ENCODE measurements at places on chromosomes 3 and 15.

GRCh38 chr3:70856414-70857162, 544.1 kb upstream of the MDFIC2 start:
- no peak for DNase-seq

- DNase-seq: no peak
These were observed 133.6 kb downstream of the P2RY1 start for GRCh38 chr3:152968388-152969024.

DNA sequence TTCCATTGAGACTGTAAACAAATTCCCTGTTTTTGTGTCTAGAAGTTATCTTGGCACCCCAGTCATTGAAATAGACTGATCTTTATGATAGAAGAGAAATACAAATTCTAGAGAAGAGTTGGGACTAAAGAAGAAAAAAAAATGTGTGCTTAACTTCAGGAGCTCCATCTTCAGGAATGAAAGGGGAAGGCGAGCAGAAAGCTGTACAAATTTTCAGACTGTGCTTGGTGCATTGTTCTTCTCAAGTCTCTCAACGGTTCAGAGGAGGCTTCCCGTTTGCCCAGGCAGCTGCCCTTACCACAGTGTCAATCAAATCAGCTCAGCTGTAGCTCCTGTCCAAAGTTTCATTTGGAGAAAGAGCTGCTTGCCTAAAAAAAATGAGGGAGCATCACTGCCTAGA, 41.7 kb downstream of the OXSM start:
- DNase-seq: no peak

GRCh38 chr3:101155825-101156224, 162.6 kb upstream of the ABI3BP start:
- DNase-seq: no peak

GRCh38 chr15:33150971-33151370, 43.5 kb downstream of the FMN1 start:
- no peak for DNase-seq

DNA sequence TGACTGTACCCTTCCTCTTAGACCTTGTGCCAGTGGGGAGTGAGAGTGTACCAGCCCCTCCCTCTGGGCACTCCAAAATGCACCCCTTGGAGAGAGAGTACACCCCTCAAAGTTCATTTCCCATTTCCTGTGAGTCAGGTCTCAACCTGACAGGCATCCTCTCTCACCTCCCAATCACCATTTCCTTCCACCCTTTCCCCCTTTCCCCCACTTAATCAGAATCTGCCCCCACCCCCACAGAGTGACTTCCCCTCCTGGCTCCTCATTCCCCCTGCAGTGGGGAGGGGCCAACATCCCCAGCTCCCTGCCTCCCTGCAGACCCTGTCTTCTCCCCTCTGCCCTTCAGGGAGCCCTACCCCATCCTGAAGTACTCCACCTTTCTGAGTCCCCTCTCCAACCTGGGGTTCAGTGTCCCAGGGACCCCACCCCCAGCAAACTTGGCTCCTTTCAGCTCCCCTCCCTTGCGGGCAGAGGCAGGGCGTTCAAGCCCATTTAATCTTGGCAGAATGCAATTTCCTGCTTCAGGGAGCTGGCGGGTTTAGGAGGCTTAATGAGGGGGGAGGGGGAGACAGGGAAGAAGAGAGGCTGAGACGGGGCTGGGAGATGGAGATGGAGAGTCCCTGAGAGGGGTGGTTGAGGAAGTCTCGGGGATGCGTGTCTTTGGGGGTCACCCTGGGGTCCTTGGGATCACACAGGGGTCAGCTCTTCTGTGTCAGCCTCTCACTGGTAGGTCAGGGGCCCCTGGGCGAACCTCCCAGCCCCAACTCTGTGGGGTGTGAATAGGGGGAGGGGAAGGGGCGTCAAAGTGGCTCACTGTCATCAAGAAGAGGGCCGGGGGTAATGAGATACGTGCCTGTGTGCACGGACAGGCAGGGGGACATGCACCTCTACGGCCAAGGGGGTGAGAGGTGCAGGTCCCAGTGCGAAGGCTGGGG, 16.6 kb upstream of the SEMA3F start:
- DNase-seq: no peak

- no peak for DNase-seq
These were observed 1218.9 kb downstream of the ROBO2 start for GRCh38 chr3:78258798-78259197.

DNA sequence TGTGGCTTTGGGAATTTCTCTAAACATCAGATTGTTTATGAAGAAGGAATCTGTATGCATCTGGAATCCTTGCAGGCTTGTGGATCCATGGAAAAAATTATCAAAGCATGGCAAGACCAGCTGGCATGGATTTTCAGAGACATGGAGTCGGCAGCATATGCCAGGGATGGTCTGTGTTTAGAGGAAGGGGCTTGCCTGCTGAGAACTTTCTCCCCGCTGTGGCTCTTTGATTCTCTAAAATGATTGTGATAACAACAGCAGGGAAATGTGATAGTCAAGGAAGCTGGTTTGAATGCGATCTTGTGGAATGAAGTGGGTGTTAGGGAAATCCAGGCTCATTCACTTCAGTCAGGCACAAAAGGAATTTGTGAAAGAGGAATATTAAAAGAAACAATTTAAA, 245.7 kb upstream of the THRB start:
- no peak for DNase-seq

DNA sequence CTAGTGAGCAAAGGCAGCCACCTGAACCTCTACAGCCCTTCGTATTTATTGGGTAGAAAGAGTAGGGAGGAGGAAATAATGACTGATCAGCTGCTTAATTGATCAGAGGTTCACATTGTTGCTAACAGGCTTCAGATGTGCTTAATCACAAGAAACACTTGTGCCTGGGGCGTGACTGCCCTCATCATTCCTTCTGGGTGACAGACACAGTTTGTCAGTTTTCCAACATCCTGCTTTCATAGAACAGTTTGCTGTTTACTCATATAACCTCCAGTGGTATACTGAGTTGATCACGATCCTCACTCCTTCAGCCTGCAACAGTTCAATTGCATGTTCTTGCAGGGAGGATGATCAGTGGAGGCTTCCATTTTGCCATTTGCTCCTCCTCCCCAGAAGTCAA, 13.6 kb upstream of the CASR start:
- no peak for DNase-seq

DNA sequence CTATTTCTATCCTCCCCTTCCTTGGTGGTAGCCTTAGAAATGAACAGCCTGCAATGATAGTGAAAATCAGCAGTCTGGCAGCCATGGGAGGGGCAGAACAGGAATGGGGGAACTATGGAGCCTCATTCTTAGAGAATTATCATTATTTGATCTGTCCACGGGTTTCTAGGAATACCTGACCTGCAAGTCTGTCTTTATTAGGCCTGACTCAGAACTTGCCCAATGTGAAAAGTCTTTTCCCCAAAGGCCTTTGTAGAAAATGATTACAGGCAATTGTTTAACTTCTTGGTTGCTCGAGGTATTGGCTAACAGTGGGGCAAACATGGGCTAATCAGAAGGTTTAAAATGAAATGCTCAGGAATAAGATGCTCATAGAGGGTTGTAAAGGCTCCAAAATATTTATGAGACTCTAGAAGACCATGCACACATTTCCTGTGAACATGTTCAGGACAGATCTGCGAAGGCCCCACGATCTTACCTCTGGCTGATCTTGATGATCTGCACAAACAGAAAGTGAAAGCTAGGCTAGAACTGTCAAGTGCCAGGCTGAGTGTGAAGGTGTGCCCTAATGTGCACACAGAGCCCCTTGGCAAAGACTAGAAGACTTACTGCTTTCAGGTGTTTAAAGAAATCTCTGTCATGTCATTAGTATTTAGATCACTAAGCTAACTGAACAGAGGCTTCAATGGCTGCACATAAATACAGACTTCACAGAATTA, 39.6 kb upstream of the LAMP3 start:
- DNase-seq: no peak

DNA sequence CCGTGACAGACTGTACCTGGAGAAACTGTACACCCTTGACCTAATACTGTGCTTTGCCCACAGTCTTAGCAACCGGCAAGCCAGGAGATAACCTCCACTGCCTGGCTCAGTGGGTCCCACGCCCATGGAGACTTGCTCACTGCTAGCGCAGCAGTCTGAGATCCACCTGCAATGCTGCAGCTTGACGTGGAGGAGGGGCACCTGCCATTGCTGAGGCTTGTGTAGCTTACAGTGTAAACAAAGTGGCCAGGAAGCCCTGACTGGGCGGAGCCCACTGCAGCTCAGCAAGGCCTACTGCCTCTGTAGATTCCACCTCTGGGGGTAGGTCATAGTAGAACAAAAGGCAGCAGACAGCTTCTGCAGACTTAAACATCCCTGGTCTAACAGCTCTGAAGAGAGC, 189.3 kb downstream of the EDEM1 start:
- no peak for DNase-seq

DNA sequence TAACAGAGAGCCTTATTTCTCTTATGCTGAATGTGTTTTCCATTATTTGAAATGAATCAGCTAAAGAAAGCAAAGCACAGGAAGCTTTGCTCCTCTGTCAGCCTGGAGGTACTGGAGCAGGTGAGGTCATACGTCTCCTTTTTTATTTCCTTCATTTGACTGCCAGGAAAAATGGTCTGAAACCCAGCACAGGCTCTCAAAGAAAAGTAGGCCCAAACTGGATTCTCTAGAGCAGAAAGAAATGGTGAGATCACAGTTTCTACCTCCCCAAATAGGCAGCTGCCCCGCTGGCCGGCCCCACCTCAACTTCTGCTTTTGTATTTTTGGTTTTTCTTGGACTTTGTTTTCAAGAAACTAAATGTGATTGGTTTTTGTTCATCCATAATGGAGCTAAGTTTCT, 95.1 kb downstream of the RPL39L start:
- DNase-seq: no peak

GRCh38 chr3:55449527-55449926, 37.6 kb downstream of the WNT5A start:
- no peak for DNase-seq

DNA sequence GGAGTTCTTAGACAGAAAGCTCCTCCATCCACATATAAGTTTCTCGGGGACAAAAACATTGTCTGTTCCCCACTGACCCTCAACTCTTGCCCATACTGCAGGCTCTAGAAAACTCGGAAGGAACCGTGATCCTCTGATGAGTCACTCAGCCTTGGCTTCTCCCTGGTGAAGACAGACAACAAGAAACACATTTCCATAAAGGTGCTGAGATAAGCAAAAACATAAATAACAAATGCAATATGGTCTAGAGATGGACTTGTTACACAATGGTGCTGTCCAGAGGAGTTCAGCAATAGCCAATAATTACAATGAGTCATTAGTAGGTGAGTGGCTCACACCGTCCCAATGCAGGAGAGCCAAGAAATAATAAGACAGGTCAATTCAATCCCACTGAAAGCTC, 43.7 kb downstream of the MAGI1 start:
- DNase-seq: no peak

DNA sequence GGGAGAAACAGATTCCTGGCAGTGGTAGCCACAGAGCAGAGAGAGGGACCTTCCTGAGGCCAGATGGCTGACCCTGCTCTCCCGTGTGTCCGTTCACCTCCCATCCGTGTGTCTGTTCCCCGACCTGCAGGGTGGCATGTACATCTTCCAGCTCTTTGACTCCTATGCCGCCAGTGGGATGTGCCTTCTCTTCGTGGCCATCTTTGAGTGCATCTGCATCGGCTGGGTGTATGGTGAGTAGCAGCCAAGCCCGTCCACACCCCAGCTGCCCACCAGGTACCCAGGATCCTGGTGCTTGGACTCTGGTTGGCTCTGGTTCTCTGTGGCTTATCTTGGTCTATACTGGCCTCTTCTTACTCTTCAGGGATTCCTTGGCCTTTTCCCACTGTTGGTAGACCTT, 59.5 kb upstream of the SLC6A1 start:
- DNase-seq: no peak

DNA sequence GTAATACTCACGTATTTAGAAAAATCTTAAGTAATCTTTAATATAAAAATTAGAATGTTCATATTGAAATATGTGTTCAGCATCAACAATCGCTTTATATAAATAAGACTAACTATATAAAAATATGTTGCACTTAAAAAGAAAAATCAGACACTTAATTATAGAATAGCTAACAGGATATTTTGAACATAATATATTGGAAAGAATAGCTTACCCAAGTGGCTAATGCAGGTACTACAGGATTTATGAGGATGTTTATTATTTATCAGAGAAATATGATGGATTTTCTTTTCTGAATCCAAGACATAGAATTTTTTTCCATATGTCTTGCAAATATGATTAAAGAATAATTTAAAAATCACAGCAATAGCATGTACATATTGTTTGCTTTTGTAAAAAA, 567.9 kb upstream of the GBE1 start:
- no peak for DNase-seq

GRCh38 chr3:141505166-141505565, 18.3 kb downstream of the RASA2 start:
- DNase-seq: no peak

DNA sequence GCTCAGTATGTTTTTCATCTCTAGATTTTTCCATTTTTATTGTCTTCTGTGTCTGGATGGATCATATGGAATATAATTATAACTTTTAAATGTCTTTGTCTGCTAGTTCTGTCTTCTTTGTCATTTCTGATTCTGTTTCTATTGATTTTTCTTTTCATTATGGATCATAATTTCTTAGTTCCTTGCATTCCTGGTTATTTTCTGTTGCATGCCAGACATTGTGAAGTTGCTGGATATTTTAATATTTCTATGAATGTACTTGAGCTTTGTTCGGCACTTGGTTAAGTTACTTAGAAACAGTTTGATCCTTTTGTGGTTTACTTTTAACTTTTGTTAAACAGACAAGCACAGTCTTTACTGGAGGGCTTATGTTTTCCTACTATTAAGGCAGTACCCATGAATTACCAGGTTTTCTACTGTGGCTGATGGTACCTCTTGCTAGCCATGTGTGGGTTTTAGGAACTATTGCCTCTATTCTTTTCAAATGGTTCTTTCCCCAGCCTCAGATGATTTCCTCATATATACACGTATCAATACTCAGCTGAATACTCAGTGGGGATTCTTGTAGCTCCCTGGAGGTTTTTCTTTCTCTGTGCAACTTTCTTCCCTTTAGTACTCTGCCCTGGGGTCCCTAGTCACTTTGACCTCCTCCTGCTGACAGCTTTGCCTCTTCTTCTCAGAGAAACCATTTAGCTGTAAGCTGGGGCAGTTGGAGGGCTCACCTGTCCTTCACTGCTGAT, 64.3 kb downstream of the RASA2 start:
- DNase-seq: no peak

DNA sequence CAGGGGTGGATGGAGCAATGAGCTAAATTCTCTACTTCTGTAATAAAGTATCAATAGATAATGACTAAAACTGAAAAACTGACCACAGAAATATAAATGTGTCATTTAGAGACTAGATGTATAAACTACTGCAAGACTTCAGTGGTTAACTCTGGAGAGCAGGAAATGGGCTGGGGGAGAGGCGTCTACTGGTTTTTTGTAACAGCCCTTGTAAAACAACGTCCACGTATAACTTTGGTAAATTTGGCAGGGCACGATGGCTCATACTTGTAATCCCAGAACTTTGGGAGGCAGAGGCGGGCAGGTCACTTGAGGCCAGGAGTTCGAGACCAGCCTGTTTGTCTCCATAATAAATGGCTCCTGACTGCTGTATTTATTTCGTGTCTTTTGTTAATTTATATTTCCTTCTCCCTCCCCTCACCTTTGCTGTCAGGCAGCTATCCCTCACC, 12.5 kb downstream of the RAB27A start:
- DNase-seq: no peak
